NCI-H226 (cell line): ENCODE measurements at places on chromosomes 6 and 20.

DNA sequence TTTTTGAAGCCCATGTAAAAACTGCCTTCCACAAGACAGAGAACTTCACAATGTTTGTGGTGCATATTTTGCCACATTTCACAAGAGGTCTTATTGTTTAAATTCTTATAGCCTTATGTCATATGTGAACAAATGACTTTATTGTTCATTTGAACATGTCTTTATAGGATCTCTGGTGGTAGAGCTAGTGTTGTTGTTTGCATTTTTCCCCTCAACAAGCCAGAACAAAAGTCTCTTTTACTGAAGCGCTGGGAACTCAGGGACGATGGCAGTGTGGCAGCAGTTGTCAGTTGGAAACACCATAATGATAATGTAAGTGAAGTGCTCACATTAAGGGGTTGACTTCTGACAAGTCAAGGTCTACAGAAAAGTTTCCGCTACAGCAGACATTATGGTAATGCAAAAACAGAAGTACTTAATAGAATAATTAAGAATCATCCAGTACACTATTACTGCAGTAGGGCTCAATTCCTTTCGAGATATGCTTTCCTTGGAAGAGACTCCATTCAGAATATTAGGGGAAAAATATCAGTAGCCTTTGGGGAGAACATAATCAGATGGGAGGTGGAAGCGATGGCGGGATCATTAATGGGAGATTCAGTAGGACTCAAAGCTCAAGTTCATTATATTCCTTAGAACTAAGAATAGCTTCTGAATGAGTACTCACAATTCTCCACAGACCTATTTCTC lies 180.0 kb downstream of the GJA10 start:
- DNase-seq = no peak

DNA sequence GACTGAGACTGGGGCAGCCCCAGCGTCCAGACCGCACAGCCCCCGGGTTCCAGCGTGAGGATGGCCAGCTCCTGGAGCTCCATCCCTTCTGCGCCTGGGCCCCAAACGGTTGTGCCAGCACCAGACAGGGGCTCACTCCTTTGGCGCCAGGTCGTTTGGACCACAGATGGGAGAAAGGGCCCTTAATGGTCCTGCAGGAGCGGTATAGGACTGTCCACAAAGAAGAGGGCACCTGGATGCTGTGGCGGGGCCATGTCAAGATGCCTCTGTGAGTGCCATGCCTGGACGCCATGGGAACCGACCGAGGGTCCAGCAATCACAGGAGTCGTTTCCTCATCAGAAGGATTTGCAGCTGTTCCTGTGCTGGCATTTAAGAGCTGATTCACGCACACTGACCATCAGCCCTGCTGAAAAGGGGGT lies 82.7 kb downstream of the DLL1 start:
- no peak for DNase-seq

DNA sequence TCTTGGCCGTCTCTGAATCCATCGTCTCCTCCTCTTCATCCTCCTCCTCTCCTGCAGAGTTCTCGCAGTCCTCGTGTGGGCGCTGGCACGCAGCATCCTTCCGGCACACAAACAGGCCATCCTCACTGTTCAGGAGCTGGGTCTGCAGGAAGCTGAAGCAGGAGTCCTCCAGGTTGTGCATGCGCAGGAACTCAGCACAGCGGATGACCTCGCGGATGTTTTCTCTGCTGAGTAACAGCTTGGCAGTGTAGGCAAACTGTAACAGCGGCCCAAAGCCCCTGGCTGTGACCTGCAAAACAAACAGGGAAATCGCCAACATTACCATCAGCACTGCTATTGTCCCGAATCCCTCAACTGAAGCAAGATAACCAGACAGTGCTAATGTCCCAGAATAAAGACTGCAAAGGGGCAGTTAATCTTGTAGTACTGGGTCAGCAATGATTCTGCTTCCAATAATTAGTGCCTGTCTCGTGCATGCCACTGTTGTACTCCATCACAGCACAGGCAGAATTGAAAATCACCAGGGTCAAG lies 57.4 kb downstream of the GJA10 start:
- DNase-seq = peak; percentile 88

GRCh38 chr6:11358904-11359830 lies 126.7 kb upstream of the NEDD9 start:
- no peak for DNase-seq

DNA sequence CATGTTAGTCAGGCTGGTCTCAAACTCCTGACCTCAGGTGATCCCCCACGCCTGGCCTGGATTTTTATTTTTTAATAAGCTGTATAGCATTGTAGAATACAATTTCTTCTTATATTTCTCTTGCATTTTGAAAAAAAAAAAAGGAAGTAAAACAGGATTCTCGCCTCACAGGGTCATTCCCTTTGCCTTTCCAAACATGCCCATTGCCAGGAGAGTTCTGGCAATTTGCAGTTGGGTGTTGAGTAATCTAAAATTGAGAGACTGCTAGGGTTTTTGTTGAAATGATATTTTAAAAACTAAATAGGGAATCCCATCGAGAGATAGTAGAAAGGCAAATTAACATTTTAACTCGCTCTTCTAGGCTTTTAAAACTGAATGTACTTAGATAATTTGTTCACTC lies 196.1 kb downstream of the JARID2 start:
- DNase-seq = no peak

GRCh38 chr20:63016514-63017075 lies 9.8 kb upstream of the BHLHE23 start:
- DNase-seq = no peak

GRCh38 chr6:103042336-103042735 lies 1648.8 kb downstream of the GRIK2 start:
- no peak for DNase-seq

DNA sequence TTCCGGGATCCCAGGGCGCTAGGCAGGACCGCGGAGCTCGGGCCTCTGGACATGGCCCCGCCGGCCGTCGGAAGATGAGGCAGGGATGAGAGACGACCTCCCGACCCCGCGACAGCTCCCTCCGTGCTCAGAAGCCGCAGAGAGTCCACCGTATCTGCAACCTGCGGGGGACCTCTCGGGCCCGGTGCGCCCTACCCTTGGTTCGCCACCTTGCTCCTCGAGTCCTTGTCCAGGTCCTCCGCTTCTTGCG lies 301 bp downstream of the PPP1R3D start:
- DNase-seq = no peak
